ENCODE measurements at places on chromosomes 4 and X. TPM values are rescaled to one million over a fixed set of nuclear protein-coding genes. Genes with fewer than 3 reads are reported as not detected.

The SPCS3 gene
- total RNA-seq = 148 TPM

The FAM241A gene
- total RNA-seq = 2.0 TPM

The CDK16 gene
- total RNA-seq = 130 TPM

The RS1 gene
- not detected for total RNA-seq

The CT45A3 gene
- not detected for total RNA-seq

The NLRP2B gene
- total RNA-seq = not detected

The NPY5R gene
- 0.30 TPM for total RNA-seq

The SLC2A9 gene
- 2.7 TPM for total RNA-seq

The ZFYVE28 gene
- 0.60 TPM for total RNA-seq

The SAGE1 gene
- total RNA-seq = not detected

The MSN gene
- 73.0 TPM for total RNA-seq

The ADGRG2 gene
- 4.5 TPM for total RNA-seq

The TMEM31 gene
- not detected for total RNA-seq

The MAGEB2 gene
- total RNA-seq = not detected

The PAGE2B gene
- total RNA-seq = not detected

The PNPLA4 gene
- total RNA-seq = 19.8 TPM

The AMTN gene
- not detected for total RNA-seq

The GABRG1 gene
- not detected for total RNA-seq

The STARD8 gene
- total RNA-seq = 3.2 TPM

The TMEM187 gene
- total RNA-seq = 7.4 TPM

Measured in hepatocyte (in vitro differentiated cells).